ENCODE measurements at places on chromosomes 4 and X. TPM values are rescaled to one million over a fixed set of nuclear protein-coding genes. Genes with fewer than 3 reads are reported as not detected.
A peak's percentile ranks its signal among the peaks of the same experiment; 100 is the strongest.

DNA sequence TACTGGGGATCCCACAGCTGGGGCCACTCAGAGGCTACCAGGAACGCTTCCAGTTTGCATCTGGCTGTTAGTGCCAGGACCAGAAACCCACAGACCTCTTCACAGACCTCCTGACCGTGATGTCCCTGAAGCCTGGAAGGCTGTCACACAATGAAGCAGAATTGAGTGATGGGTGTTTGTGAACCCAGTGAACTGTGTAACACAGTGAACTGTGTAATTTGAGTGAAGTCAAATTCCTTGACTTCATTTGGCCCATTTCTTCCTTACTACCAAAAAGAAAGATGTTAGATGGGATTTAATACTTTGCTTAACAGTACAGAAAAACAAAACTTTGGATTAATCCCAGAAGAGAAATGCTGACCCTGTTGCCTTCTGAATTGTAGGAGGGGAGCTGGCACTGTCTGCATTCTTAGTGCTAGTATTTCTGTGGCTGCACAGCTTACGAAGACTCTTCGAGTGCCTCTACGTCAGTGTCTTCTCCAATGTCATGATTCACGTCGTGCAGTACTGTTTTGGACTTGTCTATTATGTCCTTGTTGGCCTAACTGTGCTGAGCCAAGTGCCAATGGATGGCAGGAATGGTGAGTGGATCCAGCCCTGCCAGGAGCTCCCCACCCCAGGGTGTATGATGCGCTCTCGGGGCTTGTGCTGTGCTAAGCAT lies 17.8 kb downstream of the SRD5A3 start:
- no peak for DNase-seq
- no peaks in the 10 kb centered on the region for H3K36me3 ChIP-seq
- no peak overlapping the region for H3K27ac ChIP-seq
- no peaks in the 10 kb centered on the region for H3K27me3 ChIP-seq
- H3K4me3 ChIP-seq, result no peak overlapping the region

Gene PF4V1
- total RNA-seq, result not detected

GRCh38 chr4:153222707-153223426 lies 18.6 kb downstream of the TRIM2 start:
- no peak for DNase-seq
- H3K27me3 ChIP-seq, result no peaks in the 10 kb centered on the region
- no peak overlapping the region for H3K27ac ChIP-seq
- H3K4me3 ChIP-seq, result peak overlapping the region; percentile 66

Gene ADGRG4
- not detected for total RNA-seq

DNA sequence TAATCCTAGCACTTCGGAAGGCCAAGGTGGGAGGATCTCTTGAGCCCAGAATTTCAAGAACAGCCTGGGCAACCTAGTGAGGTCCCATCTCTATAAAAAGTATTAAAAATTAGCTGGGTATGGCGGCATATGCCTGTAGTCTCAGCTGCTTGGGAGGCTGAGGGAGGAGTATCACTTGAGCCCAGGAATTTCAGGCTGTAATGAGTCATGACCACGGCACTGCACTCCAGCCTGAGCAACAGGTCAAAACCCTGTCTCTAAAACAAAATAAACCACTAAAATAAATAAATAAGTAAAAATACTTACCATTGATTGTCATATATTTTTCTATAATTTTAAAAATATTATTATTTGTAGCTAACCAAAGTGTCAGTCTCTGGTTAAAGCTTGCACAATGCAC lies 315.6 kb upstream of the SMIM31 start:
- no peak overlapping the region for H3K4me3 ChIP-seq
- no peaks in the 10 kb centered on the region for H3K27me3 ChIP-seq
- no peaks in the 10 kb centered on the region for H3K4me1 ChIP-seq
- H3K27ac ChIP-seq, result no peak overlapping the region

GRCh38 chr4:156169011-156169410 lies 215.3 kb upstream of the CTSO start:
- H3K4me1 ChIP-seq, result no peaks in the 10 kb centered on the region
- peak; percentile 17 for DNase-seq
- H3K27me3 ChIP-seq, result no peaks in the 10 kb centered on the region
- H3K36me3 ChIP-seq, result no peaks in the 10 kb centered on the region
- no peak overlapping the region for H3K4me3 ChIP-seq

Gene C1GALT1C1
- 13.4 TPM for total RNA-seq

- H3K27me3 ChIP-seq, result no peaks in the 10 kb centered on the region
- H3K36me3 ChIP-seq, result no peaks in the 10 kb centered on the region
- no peak overlapping the region for H3K4me3 ChIP-seq
- DNase-seq, result no peak
- no peaks in the 10 kb centered on the region for H3K4me1 ChIP-seq
- no peak overlapping the region for H3K27ac ChIP-seq
Observed at GRCh38 chr4:10619220-10619619, 65.3 kb downstream of the CLNK start.

- H3K27me3 ChIP-seq, result no peaks in the 10 kb centered on the region
- no peak overlapping the region for H3K4me3 ChIP-seq
- DNase-seq, result no peak
Observed at GRCh38 chr4:151238477-151238876, 38.5 kb upstream of the PRSS48 start.

DNA sequence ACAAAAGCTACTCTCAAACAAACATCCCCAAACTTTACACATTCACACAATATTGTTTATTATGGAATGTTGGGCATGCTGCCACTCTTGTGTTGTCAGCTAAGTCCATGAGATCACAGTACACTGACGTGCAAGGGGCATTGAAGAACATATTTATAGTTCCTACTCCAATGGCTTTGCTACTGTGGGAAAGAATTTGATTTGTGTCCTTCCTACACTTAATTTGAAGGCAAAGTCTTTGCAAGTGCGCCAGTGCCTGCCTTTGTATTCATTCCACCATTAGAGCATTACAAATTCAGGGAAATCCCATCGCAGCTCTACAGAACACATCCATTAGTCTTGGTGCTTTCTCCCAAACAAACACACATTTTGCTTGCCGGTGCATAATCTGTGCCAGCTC lies 45.4 kb upstream of the FTHL17 start:
- no peak for DNase-seq
- H3K4me1 ChIP-seq, result no peaks in the 10 kb centered on the region
- no peaks in the 10 kb centered on the region for H3K27me3 ChIP-seq
- no peak overlapping the region for H3K4me3 ChIP-seq

GRCh38 chr4:21041708-21042107 lies 341.4 kb downstream of the PACRGL start:
- H3K27me3 ChIP-seq, result no peaks in the 10 kb centered on the region
- no peaks in the 10 kb centered on the region for H3K36me3 ChIP-seq
- H3K4me3 ChIP-seq, result no peak overlapping the region
- no peak overlapping the region for H3K27ac ChIP-seq

Gene TFE3
- 55.2 TPM for total RNA-seq

GRCh38 chr4:56757821-56758411 lies 63.6 kb downstream of the SPINK2 start:
- no peak overlapping the region for H3K4me3 ChIP-seq
- peaks cover 12% of the 10 kb centered on the region for H3K4me1 ChIP-seq
- no peak overlapping the region for H3K27ac ChIP-seq
- DNase-seq, result peak; percentile 51

Gene ZDHHC15
- 3.5 TPM for total RNA-seq

Gene MGAT4D
- total RNA-seq, result not detected
